Osteoblast (primary cell): ENCODE measurements at places on chromosomes 12 and 14. TPM values are rescaled to one million over a fixed set of nuclear protein-coding genes. Genes with fewer than 3 reads are reported as not detected.

Gene MIP
- total RNA-seq = not detected in 2 replicates

Gene DAO
- total RNA-seq = not detected in 2 replicates

Gene DENND5B
- 18.8 and 25.6 TPM in 2 replicates for total RNA-seq

DNA sequence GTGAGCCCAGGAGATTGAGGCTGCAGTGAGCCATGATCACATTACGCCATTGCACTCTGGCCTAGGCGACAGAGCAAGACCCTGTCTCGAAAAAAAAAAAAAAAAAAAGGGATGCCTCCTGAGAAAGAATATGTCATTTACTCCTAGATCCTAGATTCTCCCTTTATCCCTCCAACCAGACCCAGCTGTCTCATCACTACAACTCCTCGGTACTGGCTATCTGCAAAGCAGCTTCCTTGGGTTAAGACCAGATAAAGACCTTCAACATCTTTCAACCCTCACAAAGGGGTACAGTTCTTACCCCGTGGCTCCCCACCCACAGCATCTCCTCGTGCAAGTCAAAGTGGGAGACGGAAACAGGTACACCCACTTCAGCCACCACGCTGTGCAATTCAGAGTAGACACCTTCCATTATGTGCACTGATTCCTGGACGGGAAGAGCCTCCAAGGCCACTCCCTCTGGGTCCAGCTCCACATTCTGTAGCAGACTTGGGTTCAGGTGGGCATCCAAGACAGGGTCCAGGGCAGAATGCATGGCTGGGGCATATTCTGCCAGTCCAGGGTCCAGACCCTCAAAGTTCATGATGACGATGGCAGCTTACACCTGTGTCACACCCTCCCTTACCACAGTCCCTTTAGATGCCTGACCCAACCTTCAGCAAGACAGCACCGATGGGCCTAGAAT, 1.1 kb downstream of the PAN2 start:
- DNase-seq = no peak

DNA sequence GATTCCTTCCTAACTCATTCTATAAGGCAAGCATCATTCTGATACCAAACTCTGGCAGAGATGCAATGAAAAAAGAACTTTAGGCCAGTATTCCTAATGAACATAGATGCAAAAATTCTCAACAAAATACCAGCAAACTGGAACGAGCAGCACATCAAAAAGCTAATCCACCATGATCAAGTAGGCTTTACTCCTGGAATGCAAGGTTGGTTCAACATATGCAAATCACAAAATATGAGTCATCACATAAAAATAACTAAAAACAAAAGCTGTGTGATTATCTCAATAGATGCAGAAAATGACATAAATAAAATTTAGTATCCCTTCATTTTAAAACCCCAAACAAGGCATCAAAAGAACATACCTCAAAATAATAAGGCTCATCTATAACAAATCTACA, 98.9 kb downstream of the ACSS3 start:
- DNase-seq = no peak
